ENCODE measurements at places on chromosomes 5 and 9.

DNA sequence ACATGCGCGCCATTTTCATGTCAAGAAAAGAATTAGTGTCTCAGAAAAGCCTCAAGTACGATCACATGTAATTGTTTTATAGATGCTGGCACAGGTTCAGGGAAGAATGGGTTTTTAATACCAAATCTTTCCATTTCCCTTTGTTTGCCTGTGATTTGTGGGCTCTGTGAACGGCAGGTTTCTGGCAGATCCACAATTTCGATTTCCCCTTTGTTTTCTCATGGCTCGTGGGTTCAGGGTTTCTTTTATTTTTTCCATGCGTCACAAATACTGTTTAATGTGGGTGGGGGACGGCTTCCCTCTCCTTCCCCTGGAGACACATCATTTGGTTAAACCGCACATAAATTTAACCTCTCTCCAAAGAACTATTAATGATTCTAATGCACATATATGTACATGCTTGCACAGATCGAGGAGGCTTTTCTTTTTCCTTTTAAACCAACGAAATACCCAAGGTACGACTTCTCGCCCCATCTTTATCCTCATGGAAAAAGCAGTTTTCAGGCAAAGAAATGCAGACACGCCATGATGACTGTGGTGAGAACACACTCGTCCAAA, 195.9 kb downstream of the SLIT3 start:
- no peak for DNase-seq

DNA sequence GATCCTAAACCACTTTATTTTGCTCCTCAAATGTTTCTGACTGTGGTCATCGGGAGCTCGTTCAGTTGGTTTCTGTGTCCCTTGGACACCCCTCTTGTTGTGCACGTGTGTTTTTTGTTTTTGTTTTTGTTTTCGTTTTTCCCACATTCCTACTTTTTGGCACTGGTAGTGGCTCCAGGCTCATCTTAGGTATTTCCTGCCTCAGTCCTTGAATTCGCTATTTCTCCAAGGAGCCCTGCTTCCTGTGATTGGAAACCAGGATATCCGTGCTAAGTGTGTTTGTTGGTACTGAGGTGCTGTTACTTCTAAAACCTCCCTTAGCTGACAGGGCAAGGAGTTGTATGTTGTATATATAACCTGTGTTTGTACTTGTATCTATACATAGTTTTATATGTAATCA, 5.9 kb downstream of the HMCN2 start:
- no peak for DNase-seq

DNA sequence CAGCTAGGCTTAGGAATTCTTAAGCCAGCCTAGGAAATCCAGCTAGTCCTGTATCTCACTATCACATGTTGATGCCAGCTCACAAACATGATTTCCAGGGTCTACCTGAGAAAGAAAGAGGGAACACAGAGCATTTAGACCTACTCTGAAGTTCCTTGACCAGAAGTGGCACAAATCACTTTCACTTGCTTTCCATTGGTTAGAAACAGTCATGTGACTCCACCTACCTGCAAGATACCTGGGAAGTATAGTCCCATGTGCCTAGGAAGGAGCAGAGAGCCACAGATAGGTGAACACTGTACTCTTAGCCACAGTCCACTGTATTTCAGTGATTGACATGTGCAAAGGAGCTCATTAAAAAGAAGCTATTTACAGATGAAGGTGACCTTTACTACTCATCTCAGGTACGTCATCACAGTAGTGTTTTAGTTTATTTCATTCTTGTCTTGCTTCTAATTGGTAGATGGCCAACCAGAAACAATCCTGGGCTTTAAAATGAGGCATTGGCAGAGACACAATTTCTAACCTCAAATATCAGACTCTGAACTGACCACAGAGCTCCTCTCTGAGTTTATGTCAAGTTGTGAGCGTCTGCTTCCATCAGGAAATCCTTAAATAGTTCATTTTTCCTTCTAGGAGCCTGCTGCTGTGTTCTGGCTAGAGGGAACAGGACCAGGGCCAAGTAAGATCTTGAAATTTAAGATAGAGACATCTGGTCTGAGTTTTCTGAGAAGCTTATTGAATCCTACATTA, 340.7 kb downstream of the TLE4 start:
- DNase-seq, result no peak

DNA sequence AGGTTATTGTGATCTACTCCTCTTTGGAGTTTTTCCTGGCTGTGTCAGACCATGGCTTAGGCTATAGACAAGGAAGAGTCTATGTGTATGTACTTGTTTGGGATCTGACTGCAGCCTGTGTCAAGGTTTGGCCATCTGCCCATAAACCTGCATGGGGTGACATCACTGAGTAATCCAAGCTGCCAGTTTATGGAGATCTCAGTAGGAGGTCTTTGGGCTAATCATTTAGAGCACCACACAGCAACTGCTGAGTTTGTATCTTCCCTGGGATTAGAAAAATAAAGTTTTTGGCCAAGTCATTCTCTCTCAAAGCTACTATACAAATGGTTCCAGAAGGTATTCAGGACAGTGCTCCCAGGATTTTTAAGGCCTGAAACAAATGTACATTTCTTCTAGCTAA, 65.5 kb upstream of the HSPB3 start:
- DNase-seq, result peak; percentile 56
